NCI-H146 (cell line): ENCODE measurements at places on chromosomes 1 and 21.
A peak's percentile ranks its signal among the peaks of the same experiment; 100 is the strongest.

DNA sequence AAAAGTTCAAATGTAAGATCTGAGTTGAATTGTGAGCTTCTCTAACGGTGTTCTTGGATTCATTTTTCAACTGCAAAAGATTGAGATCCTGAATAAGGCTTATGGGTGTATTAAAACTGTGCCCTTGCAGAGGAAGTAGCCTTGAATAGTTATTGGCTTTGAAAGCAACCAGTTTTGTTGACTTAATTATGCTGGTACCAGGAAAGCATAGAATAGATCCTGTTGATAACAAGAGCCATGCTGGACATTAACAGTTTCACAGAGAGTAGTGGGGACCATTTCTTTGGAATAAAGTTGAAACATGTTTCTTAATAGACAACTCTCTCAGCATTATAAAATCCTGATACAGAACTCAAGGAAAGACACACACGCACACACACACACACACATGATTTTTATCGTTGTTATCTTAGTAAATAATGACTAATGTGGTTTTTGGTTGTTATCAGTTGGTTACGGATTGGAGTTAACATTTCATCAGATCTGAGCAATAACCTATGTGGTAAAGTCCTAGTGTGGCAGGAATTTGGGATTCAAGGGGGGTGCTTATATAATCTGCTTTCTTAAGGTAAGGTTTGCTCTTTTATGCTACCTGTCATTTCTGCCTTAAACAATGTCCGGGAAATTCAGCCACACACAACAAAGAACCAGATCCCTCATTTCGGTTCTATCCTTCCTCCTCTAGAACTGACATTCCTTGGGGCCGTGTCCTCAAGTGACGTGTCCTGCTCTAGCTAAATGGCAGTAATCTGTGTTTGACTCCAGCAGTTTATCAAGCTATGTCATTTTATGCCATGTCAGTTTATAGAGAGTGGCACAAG lies 330.9 kb downstream of the CHRM3 start:
- no peak for DNase-seq

DNA sequence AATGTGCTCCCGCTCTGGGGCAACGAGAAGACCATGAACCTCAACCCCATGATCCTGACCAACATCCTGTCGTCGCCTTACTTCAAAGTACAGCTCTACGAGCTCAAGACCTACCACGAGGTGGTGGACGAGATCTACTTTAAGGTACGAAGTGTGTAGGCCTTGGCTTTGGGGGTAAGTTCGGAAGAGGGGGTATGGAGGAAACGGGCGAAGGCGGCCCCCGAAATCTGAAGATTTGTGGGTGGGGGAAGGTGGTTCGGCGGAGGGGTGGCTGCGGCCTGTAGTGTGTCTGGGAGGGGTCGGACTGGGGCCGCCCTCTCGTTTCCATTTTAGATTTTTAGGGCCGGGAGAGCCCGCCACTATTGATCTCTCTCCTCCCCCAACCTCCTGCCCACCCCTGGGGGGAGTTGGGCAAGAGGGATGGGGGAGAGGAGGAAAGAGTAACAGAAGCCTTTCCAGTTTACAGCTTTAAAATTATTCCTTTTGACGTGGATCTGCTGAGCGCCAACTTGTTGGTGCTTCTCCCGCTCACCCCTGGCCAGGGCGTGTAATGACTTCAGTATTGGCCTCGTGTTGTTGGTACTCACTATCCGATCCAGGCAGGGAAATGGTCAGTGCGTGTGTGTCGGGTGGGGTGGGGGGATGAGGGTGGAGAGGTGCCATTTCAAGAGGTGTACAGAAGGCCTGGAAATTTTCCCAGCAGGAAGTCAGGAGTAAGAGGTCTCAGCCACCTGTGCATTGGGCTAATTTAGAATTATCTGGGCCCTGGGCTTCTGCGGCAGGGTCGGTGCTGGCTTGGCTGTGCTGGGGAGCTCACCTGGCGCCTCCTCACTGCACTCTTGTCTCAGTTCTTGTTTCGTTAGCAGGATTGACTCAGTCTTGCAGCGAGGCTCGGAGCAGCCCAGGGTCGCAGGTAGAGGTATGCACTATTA lies 880 bp downstream of the PRPF38B start:
- DNase-seq, result peak; percentile 68

- peak; percentile 67 for DNase-seq
Observed at GRCh38 chr1:244863491-244864252, 671 bp downstream of the HNRNPU start.

DNA sequence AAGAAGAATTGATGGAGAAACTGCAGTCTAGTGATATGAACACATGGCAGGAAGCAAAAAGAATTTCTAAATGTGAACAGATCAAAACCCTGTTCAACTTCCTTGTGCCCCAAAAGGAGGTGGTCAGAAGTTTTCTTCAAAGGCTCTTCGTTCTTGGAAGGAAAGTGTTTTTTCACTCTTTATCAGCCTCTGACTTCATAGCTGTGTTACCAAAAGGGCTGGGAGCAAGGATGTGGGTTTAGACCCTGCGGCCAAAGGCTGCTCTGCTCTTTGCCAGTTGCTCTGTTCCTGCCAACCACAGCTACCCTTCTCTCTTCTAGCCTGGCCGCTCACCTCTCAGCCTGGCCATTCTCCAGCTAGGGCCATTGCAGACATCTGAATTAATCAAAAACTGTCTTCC lies 53.8 kb downstream of the PTGER3 start:
- DNase-seq, result no peak

DNA sequence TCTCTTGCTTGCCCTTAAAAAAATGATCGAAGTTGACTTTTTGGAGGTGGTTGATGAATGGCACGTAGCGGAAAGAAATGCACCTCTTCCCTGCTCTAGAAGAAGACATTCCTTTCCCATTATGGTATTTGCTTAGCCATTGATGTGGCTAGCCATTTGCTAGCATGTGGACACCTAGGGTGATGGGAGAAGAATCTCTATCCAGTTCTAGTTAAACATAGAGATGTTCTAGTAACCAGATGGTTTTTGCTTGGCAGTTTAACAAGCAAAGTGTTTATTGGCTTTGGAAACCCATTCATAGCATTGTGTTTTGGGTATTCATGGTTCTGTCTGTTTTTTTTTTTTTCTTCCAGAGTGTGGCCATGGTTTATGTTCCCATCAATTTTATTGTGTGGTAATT lies 78.9 kb downstream of the KCNJ6 start:
- no peak for DNase-seq

GRCh38 chr1:169193191-169193850 lies 86.8 kb downstream of the ATP1B1 start:
- no peak for DNase-seq

GRCh38 chr21:39503123-39503762 lies 51.5 kb downstream of the SH3BGR start:
- DNase-seq, result no peak

DNA sequence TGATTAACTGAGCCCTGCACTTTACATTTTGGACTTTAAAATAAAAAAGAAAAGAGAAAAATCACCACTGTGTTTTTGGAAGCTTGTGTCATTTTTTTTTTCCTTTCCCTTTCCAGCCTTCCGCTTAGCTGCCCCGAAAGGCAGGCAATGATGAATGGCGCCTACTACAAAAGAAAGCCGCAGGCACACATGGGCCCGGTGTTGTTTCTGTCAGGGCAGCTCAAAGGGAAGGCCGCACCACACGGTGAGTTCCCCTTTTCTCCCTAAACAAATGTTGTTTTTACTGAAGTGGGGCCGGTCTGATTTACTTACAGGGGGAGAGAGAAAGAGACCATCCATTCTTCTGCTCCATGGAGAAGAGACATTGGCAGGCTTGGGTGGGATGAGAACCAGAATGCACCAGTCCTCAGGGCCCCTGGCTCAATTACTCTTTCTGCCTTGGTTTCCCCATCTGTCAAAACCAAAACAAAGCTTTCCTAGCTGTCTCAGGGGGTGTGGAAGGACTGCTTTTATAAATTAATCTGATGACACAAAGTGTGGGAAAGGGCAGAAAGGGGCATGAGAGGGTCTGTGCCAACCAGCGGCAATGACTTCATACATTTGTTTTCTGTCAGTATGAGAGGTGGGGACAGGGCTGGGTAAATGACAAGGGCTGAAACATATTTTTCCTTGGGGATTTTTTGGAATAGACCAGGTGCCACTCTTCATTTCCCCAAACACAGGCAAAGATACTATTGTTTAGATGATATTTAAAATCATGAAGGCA lies 91.4 kb upstream of the PLXNA2 start:
- DNase-seq, result no peak

GRCh38 chr1:46017876-46018503 lies 114.4 kb downstream of the PIK3R3 start:
- DNase-seq, result no peak

GRCh38 chr1:219582296-219582695 lies 30.6 kb downstream of the ZC3H11B start:
- no peak for DNase-seq

DNA sequence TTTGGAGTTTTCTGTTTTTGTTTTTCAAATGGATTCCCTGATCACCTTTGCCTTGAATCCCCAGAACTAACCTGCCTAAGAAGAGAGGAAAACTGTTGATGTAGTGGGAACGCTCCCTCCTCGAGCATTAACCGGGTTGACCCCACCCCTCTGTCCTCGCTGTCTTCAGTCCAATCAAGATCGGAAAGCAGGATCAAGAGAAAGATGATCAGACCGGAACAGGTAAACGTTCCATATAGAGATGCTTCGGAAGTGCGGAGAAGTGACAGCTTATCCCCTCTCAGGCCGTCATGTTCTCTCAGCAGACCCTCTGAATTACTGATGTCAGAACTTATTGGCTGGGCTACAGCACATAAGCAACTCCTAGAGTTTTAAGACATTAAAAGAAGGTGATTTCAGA lies 800 bp upstream of the FAM163A start:
- no peak for DNase-seq

DNA sequence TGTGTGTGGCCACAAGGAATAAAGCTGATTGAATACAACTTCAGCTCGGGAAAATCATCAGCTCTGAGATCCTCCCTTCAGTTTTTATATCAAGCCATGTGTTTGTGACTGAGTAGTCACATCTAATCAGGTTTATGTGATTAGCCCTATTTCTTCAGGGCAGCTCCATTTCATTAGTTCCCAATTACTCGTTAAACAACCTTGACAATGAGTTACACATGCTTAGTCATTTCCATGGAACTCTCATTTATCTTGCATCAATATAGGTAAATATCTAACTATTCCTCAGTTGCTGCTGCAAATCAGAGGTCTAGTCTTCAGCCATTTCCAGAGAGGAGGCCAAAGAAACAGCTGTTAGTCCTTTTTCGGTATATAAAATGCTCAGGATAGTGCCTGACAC lies 16.3 kb downstream of the CRB1 start:
- DNase-seq, result no peak
